ENCODE measurements at places on chromosomes 13 and 19.

DNA sequence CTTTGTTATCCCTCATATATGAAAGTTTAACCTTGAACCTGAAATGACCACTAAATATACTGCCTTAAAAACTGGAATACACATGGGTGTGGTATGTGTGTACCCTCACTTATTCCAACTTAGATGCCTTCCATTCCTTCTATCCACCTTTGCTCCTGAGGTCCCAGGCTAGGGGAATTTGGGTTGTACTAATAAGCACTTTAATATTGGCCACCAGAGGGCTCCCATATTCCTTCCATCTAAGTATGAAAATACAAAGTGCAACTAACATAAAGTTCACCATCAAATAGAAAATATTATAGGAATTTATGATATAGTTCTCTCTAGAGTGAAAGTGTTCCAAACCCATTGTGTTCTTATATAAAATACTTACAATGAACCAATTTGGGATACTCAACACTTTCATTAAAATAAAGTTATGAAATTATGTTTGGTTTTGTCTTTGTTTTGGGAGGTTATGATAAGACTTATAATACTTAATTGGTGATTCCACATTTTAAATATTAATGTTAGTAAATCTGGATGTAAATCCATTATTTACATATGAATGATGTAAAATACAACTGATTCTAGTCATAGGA, 62.3 kb downstream of the ITGBL1 start:
- DNase-seq, result peak; percentile 67

- no peak for DNase-seq
These were observed 257.6 kb downstream of the TEX29 start for GRCh38 chr13:111577956-111578605.

- no peak for DNase-seq
These were observed 152.1 kb downstream of the DACH1 start for GRCh38 chr13:71714802-71715375.

GRCh38 chr13:33262997-33263396, 22.6 kb downstream of the STARD13 start:
- peak; percentile 79 for DNase-seq

GRCh38 chr13:109121826-109122225, 492.4 kb downstream of the MYO16 start:
- no peak for DNase-seq

DNA sequence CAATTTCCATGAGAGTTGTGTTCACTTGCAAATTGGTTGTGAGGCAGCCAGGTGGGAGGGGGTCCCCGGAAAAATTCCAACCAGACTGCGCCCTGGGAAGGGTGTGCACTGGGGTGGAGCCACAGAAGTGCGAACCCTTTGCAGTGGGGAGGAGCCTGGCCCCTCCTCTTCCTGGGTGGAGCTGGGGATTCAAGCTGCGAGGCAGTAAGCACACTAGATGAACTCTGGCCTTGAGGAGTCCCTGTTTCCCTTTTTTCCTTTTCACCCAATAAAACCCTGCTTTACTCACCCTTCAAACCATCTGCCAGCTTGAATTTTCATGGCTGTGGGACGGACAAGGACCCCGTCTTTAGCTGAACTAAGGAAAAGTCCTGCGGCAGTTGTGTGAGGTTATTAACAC, 31.0 kb upstream of the MBNL2 start:
- DNase-seq, result no peak

- no peak for DNase-seq
These were observed 1842.3 kb downstream of the PCDH9 start for GRCh38 chr13:65387743-65388347.

DNA sequence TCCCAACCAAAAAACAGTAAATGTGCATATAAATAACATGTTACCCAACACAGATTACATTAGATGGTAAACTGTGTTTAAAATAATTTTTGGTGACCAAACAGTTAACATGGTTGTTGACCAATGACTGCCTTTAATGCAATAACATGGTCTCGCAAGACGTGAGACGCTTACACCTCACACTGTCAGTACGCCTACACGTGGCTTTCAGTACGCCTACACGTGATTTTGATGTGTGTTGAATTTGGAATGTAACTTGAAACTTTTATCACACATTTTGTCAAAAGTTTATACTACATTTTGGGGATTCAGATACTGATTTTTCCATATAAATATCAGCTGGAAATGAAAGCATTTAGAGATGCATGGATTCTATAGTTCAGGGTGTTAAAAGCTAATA, 32.0 kb downstream of the SLC7A9 start:
- DNase-seq, result no peak

GRCh38 chr19:6862673-6863078, 24.7 kb upstream of the ADGRE1 start:
- DNase-seq, result peak; percentile 84

DNA sequence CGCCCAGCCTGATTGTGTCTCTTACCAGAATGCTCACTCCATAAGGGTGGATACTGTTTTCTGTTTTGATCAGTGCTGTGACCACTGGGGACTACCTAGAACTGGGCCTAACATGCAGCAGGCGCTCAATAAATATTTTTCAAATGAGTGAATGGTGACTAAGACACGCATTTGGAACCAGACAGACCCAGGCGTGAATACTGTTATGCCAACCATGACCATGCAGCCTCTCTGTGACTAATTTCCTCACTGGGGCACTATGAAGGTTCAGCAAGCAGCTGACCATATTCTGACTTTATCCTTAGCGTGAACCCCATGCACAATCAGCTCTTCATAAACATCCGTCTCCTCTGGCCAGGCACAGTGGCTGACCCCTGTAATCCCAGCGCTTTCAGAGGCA, 13.0 kb upstream of the SPC24 start:
- no peak for DNase-seq

DNA sequence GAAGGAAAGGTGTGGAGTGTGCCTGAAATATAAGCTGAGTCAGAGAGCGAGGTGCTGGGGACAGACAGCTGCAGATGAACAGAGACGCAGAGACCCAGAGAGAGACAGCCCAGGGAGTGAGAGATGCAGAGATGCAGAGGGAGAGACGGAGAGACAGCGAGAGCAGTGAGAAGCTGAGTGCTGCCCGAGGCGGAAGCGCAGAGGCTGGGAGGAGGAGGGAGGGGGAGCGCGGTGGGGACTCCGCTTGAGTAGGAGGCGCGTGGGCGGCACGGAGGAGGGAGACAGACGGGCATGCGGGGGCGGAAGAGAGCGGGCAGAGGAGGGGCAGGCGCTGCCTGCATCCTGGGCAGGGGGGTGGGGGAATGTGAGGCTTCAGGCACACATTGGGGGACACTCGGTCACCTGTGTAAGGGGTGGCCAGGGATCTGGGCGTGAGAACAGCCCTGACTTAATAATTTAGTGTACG, 25.7 kb downstream of the SLC8A2 start:
- DNase-seq, result peak; percentile 8

DNA sequence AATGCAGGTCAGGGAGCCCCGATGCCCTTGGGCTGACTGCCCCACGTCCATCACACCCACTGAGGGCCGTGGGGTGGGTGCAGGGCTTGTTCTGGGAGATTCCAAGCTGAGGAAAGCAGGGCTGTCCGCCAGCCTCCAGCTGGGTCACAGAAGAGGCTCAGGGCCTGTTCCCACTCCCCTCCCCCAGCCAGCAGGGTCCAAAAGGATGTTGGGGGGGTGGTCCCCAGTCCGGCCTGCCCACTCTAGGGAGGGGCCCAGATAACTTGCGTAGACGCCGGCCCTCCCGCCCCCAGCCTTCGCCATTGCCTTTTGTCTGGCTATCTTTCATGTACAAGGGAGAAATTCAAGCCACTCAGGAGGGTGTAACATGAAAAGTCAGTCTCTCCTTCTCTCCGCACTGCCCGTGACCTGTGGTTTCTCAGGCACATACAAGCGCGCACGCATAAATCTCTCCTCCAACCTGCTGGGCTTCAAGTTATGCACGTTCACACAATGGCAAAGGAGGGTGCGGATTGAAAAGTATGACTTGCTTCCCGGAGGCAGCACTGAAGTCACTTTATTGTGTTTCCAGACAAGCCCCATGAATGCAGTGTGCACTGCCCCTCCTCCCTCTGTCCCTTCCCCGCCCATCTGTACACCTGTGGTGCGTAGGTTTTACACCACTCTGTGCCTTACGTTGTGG, 20.2 kb downstream of the CARM1 start:
- DNase-seq, result no peak

DNA sequence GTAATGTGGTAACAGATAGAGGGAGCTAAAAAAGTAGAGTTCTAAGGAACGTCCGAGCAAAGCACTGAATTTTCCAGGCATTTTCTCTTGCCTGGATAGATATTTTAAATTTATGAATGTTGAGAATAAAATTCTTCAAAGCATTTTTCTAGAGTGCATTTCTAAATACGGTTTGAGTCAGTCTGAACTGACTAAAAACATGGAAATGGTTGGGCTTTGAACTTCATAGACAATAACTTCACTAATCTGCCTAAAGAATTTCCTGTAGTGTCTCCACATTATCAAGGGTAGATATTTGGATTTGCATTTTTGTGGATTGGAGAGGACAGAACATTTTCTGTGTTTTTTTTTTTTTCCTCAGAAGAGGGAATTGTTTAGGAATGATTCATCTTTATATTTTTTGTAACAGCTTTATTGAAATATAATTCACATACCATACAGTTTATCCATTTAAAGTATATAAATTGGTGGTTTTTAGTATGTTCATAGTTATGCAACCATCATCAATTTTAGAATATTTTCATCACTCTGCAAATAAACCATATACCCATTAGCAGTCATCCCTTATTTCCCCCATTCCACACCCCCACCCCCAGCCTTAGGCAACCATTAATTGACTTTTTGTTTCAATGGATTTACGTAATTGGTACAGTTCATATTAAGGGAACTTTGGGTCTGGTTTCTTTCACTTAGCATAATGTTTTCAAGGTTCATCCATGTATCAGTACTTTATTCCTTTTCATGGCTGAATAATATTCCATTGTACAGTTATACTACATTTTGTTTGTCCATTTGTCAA, 20.7 kb downstream of the GARRE1 start:
- no peak for DNase-seq

DNA sequence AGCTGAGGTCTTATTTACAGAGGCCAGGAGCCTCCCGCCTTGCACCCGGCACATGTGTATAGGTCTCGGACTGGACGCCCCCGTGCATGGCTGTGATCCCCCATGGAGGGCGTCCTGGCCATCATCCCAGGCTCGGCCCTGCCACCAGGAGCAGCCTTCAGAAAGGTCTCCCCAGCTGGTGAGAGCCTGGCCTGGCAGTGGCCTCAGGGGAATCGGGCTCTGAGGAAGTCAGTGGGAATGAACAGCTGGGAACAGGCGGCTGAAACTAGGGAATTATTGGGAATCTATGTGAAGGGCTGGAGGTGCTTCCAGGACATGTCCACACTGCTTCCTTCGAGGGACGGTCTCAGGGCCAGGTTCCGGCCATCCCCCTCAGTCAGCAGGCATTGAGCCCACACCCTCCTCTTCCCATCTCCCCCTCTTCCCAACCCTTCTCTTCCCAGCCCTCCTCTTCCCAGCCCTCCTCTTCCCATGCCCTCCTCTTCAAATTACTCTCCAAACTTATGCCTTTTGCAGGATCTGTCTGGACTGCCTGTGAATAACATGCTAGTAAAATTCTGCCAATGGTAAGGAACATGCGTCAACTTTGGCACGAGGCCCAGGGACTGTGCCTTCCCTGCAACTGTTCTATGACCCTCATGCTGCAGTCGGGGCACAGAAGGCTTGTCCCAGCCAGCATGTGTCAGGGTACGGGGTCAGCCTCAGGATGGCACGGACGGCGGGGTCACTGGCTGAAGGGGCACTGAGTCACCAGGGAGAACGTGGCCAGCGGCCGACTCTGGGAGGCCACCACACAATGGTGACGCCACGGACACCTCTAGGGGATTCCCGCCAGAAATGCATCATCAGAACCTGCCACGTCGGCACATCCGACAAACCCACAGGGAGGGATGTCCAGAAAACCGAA, 24.2 kb upstream of the C13orf46 start:
- no peak for DNase-seq

DNA sequence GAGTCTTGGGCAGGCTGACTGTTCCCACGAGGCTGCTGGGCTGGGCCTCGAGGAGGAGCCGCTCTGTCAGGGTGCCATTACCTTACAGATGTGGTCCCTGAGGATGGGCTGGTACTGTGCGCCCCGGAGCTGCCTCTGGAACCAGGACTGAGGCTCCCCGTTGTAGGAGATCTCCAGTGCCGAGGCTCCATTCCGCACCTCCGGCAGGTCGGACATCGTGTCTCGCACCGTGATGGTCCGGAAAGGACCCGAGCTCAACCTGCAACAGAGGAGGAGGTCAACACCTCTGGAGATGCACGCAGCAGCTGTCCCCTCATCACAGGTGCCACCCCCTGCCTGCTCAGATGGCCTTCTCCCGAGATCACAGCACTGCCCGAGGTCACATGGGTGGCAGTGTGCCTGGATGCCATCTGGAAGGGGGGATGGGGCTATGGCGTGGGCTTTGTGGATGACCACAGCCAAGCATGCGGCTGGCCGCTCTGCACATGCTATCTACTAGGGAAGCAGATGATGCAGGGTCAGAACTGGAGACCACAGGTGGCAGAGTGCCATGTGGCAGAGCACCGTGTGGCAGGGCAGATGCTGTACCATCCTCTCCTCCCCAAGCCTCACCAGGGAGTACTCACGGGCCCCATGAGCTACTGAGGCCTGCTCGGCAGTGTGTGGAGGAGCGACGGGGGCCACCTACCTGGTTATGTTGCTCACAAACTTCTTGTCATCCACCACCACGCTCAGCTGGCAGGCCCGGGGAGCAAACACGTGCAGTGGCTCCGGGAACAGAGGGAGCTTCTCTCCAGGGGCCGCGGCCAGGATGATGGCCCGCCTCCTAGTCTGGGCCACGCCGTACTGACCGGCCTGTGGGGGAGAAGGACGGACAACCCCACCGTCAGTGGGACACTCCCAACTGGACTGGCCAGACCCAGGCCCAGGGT, 18.3 kb upstream of the EIF3G start:
- no peak for DNase-seq

- DNase-seq, result no peak
These were observed 37.6 kb downstream of the NFIX start for GRCh38 chr19:13032837-13033236.

GRCh38 chr19:12289790-12290065, 5.0 kb downstream of the ZNF44 start:
- no peak for DNase-seq

- no peak for DNase-seq
These were observed 5.5 kb upstream of the ZFP36 start for GRCh38 chr19:39401070-39401548.

DNA sequence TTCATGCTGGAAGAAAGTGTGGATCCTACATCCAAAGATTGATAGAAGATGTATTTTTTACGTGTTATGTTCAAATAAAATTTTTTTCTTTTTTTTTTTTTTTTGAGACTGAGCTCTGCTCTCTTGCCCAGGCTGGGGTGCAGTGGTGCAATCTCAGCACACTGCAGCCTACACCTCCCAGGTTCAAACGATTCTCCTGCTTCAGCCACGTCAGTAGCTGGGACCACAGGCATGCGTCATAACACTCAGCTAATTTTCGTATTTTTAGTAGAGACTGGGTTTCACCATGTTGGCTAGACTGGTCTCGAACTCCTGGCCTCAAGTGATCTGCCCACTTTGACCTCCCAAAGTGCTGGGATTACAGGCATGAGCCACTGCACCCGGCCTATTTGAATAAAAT, 65.7 kb downstream of the KLF12 start:
- no peak for DNase-seq

DNA sequence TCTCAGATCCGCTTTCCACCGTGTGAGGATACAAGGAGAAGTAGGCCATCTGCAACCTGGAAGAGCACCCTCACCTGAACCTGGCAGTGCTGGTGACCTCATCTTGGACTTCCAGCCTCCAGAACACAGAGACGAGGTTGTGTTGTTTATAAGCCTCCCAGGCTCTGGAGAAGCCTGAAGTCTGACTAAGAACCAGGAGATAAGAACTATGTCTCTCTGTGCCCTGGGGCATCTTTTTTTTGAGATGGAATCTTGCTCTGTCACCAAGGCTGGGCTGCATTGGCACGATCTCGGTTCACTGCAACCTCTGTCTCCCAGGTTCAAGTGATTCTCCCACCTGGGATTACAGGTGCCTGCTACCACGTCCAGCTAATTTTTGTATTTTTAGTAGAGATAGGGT, 14.5 kb downstream of the FCGBP start:
- no peak for DNase-seq
